Type B pancreatic cell (in vitro differentiated cells): ENCODE measurements at places on chromosomes 3 and 15. TPM values are rescaled to one million over a fixed set of nuclear protein-coding genes. Genes with fewer than 3 reads are reported as not detected.

DNA sequence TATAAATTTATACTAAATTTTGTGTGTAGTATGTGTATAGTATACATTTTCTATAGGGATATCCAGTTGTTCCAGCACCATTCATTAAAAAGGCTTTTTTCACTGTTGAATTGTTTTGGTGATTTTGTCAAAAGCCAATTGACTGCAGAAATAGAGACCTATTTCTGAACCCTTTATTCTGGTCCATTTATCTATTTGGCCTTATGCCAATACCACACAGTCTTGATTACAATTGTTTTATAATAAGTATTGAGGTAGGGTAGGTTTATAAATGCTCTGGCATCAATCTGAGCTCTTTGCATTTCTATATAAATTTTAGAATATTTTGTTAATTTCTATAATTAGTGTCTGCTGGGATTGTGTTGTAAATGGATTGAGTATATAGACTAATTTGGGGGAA, 6.5 kb upstream of the OPA1 start:
- H3K27me3 ChIP-seq: no peaks in the 10 kb centered on the region
- no peaks in the 10 kb centered on the region for H3K4me1 ChIP-seq
- H3K36me3 ChIP-seq: no peaks in the 10 kb centered on the region
- DNase-seq: no peak
- no peak overlapping the region for H3K4me3 ChIP-seq

- H3K27ac ChIP-seq: no peak overlapping the region
- no peaks in the 10 kb centered on the region for H3K36me3 ChIP-seq
- peaks cover 20% of the 10 kb centered on the region for H3K4me1 ChIP-seq
- no peak for DNase-seq
- peaks cover 4% of the 10 kb centered on the region for H3K27me3 ChIP-seq
Measured at GRCh38 chr3:143200001-143200924, 80.7 kb downstream of the CHST2 start.

GOLGA8G gene
- not detected in 2 replicates for total RNA-seq

KNG1 gene
- total RNA-seq: not detected in 2 replicates

VPS8 gene
- total RNA-seq: 36.5 and 59.4 TPM in 2 replicates

DNA sequence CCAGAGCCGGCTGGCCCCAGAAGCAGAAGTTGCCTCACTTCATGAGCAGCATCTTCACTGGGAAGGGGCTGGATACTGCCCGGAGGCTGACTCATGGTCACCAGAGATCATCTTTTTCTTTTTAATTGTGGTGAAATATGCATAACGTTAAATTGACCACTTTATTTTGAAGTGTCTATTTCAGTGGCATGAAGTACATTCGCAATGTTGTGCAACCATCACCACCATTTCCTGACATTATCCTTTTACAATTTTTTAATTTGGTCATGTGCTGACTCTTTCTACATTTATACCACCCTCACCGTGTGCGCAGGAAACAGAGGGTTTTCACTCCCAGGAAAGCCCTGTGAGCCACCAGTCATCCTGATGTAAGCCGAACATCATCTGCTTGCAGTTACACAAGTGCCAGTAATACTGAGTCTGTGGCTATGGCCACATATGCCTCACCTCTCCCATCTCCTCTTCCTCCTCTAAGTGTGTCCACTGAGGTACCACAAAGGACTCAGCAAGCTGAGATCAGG, 51.6 kb upstream of the ABHD17C start:
- no peaks in the 10 kb centered on the region for H3K27me3 ChIP-seq
- H3K27ac ChIP-seq: no peak overlapping the region
- no peaks in the 10 kb centered on the region for H3K4me1 ChIP-seq
- DNase-seq: no peak
- H3K36me3 ChIP-seq: no peaks in the 10 kb centered on the region
- no peak overlapping the region for H3K4me3 ChIP-seq

DNA sequence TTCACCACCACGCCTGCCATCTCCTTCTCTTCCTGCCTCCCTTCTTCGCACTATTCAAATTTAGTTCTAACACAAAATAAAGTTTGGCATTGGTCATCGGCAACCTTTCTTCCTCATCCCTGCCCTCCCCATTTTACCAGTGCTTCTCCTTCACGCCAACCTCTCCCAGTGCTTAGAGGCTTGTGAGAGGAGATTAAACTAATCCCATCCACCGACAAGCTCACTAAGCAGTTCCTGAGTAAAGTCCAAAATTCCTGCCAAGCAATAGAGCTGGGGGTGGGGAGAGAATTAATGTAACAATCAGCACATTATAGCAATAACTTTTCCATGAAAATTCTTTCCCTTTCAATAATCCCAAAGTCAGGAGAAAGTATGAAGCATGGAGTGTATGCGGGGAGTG, 157.4 kb upstream of the GMNC start:
- no peak for DNase-seq
- H3K36me3 ChIP-seq: no peaks in the 10 kb centered on the region
- H3K27me3 ChIP-seq: peaks cover 4% of the 10 kb centered on the region
- H3K4me1 ChIP-seq: no peaks in the 10 kb centered on the region
- no peak overlapping the region for H3K27ac ChIP-seq

FOXL2NB gene
- 0.29 and 0.34 TPM in 2 replicates for total RNA-seq
